Cerebellar nuclear complex (tissue), 1 donor: ENCODE measurements at places on chromosomes 2 and 18.

DNA sequence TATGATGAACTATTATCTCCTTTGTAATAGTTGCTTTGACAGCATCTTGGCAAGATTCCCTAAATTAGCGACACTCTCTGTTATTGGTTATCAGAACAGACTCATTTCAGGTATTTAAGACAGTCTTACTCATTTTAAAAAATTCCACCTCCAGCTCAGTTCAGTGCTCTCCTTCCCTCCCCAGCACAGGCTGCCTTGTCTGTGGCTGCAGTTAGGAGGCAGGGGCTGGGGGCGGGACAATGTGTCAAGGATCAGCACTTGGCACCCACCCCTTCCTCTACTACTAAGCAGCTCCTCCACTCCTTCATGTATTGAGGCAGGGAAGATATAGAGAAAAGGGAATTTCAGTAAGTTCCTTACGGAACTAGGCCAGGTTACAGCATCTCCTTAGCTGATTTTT lies 85.0 kb downstream of the VSNL1 start:
- no peak for DNase-seq

GRCh38 chr2:7209757-7210555 lies 292.7 kb downstream of the RNF144A start:
- no peak for DNase-seq

GRCh38 chr18:11019295-11020105 lies 129.9 kb downstream of the PIEZO2 start:
- DNase-seq: no peak

GRCh38 chr2:215105607-215106354 lies 32.6 kb downstream of the ABCA12 start:
- DNase-seq: no peak

DNA sequence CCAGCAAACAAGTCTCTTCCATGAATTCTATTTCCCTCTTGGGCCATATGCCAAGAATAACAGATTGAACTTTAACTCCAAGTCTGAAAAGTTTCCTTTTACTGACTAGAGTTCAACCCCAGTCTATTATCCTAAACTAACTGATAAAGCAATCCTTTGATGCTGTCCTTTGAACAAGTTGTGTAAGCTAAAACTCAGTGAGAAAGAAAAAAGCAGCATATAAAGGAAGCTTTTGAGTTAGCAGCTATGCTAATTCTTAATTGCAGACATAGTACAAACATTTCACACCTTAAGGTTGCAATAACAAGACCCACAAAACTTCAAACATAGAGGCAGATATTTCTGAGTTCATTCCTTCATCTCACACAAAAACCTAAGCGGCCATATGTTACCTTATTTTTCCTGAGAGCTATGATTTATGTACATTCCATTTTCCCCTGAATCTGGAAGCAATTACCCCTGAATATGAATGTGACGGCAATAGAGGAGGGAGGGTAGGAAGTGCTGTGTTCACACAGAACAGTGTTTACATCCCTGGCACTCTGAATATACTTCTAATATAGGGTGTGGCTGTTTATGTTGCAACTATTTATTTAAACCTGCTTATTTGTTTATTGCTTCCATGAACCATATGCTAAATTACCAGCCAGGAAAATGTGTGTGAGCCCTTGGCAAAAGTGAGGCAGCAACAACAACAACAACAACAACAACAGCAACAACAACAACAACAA lies 180.6 kb downstream of the IRS1 start:
- DNase-seq: no peak
